COR-L47 (cell line): ENCODE measurements at places on chromosomes 13 and 19.

- DNase-seq, result no peak
Measured at GRCh38 chr19:18610556-18611326, 1.9 kb upstream of the TMEM59L start.

DNA sequence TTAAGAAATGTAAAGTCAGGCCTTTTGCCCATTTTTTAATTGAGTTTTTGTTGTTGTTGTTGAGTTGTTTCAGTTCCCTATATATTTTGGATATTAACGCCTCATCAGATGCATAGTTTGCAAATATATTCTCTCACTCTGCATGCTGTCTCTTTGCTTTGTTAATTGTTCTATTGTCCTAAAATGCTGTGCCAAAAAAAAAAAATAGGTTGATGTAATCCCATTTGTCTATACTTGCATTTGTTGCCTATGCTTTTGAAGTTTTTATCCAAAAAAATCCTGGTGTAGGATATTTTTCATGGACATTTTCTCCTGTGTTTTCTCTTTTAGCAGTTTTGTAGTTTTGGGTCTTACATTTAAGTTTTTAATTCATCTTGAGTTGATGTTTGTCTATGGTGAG, 163.3 kb upstream of the STARD13 start:
- DNase-seq, result no peak

GRCh38 chr19:32022731-32023563, 322.5 kb upstream of the ZNF507 start:
- no peak for DNase-seq

- no peak for DNase-seq
Measured at GRCh38 chr13:33296793-33297425, 11.4 kb upstream of the STARD13 start.

DNA sequence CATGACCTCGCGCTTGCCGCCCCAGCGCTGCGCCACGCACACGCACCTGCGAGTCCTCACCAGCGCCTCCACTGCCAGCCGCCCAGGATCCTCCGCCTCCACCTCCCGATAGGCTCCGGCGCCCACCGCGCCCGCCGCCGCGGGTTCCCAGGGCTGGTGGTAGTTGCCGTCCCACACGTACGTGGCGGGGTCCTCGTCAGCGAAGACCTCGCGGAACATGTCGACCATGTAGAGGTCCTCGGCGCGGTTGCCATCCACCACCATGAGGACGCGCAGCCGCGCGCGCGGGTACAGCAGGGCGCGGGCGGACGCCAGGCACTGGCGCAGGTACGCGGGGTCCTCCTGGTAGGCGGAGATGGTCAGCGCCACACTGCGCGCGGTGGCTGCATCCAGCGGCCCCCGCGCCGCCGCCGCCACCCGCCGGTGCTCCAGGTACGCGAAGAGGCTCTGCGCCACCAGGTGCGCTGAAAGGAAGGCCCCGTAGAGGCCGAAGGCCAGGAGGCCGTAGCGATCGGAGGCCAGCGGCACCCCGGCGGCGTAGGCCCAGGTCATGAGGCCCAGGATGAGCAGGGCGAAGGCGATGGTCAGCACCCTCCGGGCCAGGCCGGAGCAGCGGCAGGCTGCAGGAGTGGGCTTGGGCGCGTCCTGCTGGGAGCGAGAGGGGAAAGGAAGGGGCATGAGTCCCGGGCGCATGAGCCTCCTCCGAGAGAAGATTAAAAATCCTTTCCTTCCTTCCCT, 4.4 kb downstream of the HAS1 start:
- no peak for DNase-seq

DNA sequence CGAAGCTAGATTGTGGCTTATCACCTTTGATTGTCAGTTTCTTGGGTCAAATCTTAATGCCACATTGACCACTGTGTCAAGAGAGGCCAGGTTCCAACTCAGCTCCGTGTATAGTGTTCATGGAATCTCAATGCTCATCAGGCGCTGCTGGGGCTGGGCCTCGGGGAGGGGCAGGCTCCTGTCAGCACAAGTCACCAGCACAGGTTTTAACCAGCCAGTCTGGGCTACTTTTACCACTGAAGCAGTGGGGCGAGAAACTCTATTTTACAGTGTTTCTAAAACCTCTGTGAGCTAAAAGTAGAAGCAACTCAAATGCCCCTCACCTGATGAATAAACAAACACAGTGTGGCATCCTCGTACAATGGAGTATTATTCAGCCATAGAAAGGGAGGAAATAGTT, 118.7 kb upstream of the GJB6 start:
- no peak for DNase-seq

GRCh38 chr19:4027146-4027545, 19.6 kb downstream of the PIAS4 start:
- no peak for DNase-seq
